ENCODE measurements at places on chromosomes 4 and X.

DNA sequence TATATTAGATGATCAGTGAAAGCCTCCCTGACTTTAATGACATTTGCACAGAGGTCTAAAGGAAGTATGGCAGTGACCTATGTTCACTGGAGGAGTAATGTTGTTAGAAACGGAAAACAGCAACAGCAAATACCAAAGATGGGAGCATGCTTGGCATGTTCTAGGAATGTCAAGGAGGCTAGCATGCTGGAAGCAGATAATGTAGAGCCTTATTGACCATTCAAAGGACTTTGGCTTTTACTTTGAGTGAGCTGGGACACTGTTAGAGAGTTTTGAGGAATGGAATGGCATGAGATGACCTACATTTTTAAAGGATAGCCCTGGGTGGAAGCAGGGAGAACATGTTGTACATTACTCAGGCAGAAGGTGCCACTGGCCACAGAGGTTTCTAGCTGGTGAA is 6.0 kb downstream of the RPA4 start:
- DNase-seq = peak; percentile 5

DNA sequence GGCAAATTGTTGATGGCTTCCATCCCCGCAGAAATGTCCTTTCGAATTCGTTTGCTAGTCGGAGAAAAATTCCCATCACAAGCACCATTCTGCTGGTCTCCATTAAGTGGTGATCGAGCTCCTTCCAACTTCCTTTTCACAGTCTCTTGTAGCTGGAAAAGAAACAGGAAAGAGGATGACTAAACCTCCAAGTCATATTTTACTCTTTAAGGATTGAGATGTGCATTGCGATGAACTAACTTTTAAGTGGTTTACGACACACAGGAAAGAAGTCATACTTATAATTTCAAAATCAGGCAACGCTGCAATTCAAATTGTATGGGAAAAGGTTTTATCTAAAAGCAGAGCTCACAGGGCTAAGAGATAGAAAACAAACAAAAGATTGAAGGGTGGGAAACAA is 225.2 kb downstream of the MGST2 start:
- no peak for DNase-seq

GRCh38 chrX:132114607-132115006 is 13.2 kb downstream of the FRMD7 start:
- DNase-seq = no peak

- DNase-seq = no peak
Observed at GRCh38 chrX:133979641-133980230, 5.7 kb downstream of the GPC3 start.

- DNase-seq = peak; percentile 55
Observed at GRCh38 chr4:27360790-27361267, 500.2 kb downstream of the STIM2 start.

GRCh38 chr4:108762559-108763225 is at the start of gene ETNPPL:
TSS of gene ETNPPL (minus strand) at chr4:108763053. CDS start at chr4:108762898, 155 bp downstream.
- DNase-seq = peak; percentile 74

GRCh38 chr4:127047930-127048329 is 584.8 kb upstream of the INTU start:
- DNase-seq = no peak

GRCh38 chr4:127959794-127960193 is 5.2 kb downstream of the MFSD8 start:
- no peak for DNase-seq

- no peak for DNase-seq
Observed at GRCh38 chr4:139898293-139898692, 232.7 kb downstream of the MGST2 start.

Measured in kidney (tissue), 22 donors.